ENCODE measurements at places on chromosomes 7 and 10. TPM values are rescaled to one million over a fixed set of nuclear protein-coding genes. Genes with fewer than 3 reads are reported as not detected.

- peak; percentile 46 for DNase-seq
Observed at GRCh38 chr7:101875283-101875846, 57.9 kb downstream of the CUX1 start.

Gene PHKG1
- 8.9 TPM for total RNA-seq

DNA sequence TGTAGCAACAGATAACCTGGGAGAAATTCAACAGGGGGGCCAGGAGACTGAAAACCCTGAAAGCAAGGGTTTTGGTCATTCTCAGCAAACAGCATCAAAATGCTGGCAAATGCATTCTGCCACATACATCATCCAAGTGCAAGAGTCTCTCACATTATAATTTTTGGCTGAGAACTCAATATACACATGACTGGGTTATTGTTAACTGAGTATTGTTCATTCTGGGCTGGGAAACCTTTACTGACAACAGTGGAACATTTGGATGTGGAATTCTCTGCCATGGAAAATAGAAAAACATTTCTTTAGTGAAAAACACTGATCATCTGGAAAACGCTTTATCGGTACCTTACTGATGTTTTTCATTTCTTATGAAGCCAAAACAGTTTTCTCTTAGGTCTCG, 73.1 kb upstream of the MET start:
- DNase-seq = no peak

GRCh38 chr7:141431140-141431479, 120.1 kb upstream of the AGK start:
- no peak for DNase-seq

- no peak for DNase-seq
Observed at GRCh38 chr7:28018020-28018419, 162.6 kb downstream of the JAZF1 start.

All from skin of body (tissue), 3 donors.